PC-9 (cell line): ENCODE measurements at places on chromosomes 16 and 17. TPM values are rescaled to one million over a fixed set of nuclear protein-coding genes. Genes with fewer than 3 reads are reported as not detected.
A peak's percentile ranks its signal among the peaks of the same experiment; 100 is the strongest.

DNA sequence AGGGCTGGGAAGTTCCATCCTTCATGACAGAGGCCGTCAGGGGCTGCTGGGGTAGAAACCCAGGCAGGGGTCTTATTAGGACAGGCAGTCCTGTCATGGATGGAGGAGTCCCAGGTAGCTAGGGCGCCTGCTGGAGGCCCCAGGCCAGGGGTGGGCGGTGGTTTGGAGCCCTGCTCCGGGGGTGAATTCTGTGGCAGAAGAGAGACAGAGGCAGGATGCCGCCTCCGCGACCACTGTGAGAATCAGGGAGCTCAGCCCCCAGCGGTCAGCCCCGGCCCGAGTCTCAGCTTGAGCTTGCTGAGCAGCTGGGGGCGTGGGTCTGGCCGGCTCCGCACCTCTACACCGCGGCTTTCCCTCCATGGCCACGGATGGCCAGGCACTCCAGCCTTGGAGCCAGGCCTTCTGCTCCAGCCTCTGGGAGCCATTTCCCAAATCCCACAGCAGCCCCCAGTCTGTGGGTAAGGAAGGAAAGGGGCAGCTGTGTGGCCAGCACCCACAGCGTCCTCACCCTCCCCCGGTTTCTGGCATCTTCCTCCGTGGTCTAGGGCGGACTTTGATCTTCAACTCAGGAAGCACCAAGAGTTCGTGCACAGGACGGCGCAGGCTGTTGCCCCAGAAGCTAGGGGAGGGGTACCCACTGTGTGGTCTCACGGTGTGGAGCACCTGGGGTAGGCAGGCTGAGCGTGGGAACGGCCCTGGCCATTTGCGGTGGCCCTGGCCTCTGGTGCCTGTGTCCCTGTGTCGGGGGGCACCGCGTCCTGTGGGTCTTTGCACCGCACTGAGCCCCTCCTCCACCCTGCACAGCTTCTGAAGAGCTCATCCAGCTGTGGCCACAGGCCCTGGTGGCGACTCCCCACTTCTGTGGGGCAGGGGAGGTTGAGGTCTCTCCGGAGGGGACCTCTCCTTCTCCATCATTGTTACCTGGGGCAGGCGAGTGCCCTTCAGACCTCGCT is 14.1 kb downstream of the CD7 start:
- no peak for DNase-seq

- no peak for DNase-seq
These were observed 297 bp downstream of the TBC1D10B start for GRCh38 chr16:30369938-30370455.

GRCh38 chr16:64974381-64974780 is 147.5 kb downstream of the CDH11 start:
- no peak for DNase-seq

- no peak for DNase-seq
These were observed 173.6 kb downstream of the PHKB start for GRCh38 chr16:47634727-47635126.

GRCh38 chr17:44916781-44917241 is 1.5 kb upstream of the GFAP start:
- DNase-seq: peak; percentile 31

- DNase-seq: no peak
These were observed 7.6 kb downstream of the RCVRN start for GRCh38 chr17:9897372-9897968.

DNA sequence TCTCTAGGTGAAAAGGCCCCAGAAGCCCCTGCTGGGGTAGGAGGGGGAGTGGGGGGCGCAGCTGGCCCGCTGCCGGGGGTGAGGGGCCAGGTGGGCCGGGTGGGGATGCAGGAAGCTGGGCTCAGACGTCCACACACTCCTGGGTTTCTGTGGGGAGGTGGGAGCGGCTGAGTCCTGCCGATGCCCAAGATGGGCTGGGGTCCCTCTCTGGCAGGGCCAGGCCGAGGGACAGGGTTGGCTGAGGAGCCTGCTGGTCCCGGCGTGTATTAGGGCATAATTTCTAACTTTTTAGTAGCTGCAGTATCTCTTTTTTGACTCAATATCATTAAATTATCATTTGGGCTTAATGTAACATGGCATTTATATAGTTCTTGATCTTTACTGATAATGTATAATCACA is 121.4 kb upstream of the CORO6 start:
- no peak for DNase-seq

GRCh38 chr16:8594149-8594666 is 3.9 kb upstream of the TMEM114 start:
- DNase-seq: no peak

GRCh38 chr16:11796227-11797165 is 562 bp downstream of the ZC3H7A start:
- no peak for DNase-seq

Gene KRT25
- not detected in 2 replicates for total RNA-seq

DNA sequence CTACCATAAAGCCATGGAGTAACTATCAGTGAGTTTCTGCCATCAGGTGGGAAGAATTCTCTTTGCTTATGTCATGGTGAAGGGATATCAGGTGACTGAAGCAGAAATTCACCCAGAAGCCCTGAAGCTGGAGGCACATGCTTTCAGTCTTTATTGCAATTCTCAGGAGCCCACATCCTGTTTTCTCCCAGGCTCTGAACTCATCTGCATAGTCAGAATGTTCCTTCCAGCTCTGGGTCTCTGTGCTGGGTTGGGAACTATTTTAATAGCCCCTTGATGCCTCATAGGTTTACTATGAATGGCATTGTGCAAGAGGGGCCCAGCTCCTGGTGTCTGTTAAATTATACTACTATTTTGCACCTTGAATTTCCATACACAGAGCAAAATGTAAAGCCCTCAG is 198.4 kb upstream of the SOX9 start:
- DNase-seq: peak; percentile 53

DNA sequence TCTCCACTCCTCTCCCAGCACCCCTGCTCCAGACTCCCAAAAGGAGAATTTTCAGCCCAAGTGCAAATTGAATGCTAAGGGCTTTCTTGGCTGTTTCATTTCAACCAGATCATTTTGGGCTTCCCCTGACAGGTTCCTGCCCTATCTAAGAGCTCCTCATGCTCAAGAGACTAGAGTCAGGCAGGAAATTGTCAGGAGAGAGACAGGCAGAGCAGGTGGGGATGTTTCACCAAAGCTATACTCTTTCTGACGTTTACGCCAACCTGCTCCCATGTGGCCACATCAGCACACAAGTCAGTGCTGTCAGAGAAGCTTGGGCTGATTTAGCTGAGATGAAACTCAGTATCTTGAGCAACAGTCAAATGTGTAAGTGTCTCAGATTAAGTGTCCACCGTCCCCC is 31.4 kb downstream of the HIC1 start:
- no peak for DNase-seq

Gene SLFN13
- total RNA-seq: 22.1 and 38.5 TPM in 2 replicates

Gene CD300H
- not detected in 2 replicates for total RNA-seq

DNA sequence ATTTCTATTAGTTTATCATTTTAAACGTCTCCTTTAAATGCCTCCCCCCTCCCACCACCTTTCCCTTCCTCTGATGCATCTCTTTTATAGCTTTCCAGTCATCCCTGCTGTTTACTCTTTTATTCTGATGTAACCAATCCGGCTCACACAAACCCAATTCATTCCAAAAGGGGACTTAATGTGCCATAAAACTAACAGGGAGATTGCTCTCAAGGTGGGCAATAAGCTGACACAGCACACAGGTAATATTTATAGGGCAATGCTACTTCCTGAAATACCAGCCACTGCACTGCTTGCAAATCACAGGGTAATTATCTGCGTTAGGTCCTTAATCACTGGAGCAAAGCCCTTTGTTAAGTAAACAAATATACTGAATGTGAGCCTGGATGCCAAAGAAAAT is 23.3 kb upstream of the CA10 start:
- DNase-seq: no peak

Gene MARVELD3
- total RNA-seq: 28.5 and 28.6 TPM in 2 replicates

DNA sequence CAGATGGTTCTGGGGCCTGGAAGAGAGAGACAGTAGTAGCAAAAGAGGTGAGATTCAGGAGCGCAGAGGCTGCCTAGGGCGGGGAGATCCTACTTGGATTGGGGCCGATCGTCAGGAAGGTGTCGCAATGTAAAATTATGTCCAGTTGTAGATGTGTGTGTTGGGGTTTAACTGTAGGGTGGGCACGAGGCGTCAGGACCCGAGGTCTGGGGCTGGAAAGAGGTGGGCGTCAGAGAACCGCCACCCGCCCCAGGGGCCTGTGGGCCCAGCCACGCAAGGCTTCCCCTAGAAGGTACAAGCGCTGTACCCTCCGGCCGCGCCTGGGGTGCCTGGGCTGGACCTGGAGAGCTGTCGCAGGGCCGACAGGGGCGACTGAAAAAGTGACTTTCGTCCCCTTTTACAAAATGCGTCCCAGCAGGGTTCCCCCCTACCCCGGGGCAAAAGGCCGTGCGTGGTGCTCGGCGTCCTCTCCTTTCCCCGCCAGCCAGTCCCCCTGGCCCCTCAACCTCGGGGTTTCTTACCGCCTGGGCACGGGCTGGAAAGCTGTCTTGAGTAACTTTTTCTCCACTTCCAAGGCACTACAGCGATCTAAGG is 2.8 kb downstream of the IRX3 start:
- no peak for DNase-seq

DNA sequence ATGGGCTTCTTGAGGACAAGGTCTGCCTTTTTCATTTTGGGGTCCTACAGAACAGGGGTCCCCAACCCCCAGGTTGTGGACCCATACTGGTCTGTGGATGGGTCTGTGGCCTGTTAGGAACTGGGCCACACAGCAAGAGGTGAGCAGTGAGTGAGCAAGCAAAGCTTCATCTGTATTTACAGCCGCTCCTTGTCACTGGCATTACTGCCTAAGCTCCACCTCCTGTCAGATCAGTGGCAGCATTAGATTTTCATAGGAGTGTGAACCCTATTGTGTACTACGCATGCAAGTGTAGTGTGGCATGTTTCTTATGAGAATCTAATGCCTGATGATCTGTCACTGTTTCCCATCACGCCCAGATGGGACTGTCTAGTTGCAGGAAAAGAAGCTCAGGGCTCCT is 33.9 kb downstream of the ERN1 start:
- DNase-seq: no peak

- DNase-seq: no peak
These were observed 453 bp upstream of the WFIKKN1 start for GRCh38 chr16:630249-630814.

DNA sequence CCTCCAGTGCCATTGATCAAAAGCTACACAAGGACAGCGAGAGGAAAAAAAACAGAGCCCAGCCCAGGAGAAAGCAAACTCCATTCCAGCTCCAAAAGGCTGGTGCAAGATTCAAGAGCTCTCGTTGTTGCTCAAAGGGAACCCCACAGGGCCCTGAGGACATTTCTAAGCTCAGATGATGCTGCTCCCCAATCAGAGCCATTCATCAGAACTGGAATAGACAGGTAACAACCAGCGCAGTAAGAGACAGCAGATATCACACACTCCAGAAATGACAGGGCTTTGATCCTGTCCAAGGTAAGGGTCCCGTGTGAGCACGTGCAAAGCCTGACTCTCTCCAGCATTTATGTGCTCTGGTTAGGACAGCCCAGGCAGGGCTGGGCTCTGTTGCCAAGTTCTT is 20.1 kb downstream of the PMP22 start:
- no peak for DNase-seq

GRCh38 chr17:40454613-40454995 is 11.4 kb downstream of the IGFBP4 start:
- DNase-seq: no peak

DNA sequence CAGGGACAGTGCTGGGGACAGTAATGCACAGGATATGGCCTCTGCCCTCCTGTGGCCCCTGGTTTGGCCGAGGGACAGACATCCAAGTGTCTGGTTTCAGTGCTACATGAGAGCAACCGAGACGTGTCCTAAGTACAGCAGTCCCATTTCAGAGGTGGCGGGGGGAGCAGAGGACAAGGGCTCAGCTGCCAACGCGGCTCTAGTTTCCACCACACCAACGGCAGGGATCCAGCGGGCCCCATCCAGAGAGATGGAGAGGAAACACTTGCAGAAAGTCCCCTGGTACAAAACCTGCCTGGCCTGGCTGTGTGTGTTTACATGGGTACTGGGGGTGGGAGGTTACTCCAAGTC is 125.8 kb upstream of the SMURF2 start:
- no peak for DNase-seq

GRCh38 chr16:55052741-55053415 is 122.2 kb downstream of the IRX5 start:
- no peak for DNase-seq

Gene ADAD2
- total RNA-seq: not detected in 2 replicates

DNA sequence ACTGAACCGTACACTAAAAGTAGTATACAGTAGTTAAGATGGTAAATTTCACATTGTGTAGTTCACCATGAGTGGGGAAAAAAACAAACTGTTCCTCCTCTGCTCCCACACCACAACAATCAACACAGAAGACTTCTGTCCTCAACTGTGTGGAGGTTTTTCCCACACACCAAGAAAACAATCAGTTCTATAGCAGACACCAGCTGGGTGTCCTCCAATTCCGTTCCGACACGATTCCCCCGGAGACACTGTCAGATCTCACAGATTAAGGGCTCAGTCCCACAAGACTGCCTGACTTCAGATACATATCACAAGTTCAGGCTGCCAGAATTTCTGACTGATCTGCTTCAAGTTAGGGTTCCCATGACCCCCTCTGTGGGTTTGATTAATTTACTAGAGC is 31.8 kb downstream of the BBS2 start:
- DNase-seq: no peak

DNA sequence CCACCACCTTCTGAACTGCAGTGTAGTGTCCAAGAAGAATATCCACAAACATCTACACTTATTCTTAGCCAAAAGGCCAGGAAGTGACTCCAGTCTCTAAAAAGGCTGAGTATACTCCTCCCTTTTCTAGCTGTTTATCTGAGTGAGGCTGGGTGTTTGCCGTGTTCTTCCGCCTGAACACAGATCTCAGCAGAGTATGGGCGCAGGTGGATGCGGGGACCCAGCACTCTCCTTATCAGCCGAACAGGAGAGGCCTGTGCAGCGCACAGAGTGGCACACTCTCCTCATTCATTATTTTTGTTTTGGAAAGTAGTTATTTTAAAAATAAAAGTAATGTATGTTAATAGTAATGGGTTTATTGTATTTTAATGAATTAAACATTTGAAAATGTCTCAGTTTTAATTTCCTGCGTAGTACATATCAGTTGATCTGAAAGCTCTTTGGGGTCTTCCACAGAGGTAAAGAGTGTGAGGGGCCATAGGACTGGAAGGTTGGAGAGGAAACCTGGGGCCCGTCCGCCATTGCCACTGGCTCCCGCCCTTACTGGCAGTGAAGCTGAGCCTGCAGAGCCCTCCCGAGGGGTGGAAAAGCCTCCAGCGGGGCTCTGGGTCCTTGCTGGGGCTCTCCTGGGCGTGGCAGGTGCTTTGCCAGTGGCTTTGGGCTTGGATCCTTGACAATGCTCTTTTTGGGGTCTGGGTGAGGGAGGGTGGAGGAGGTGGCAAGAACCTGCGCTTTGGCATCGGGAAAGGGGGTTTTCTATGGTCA is 53.8 kb downstream of the PDPK1 start:
- no peak for DNase-seq

Gene KRTAP2-2
- not detected in 2 replicates for total RNA-seq

Gene GAN
- 11.9 TPM in 2 replicates for total RNA-seq

DNA sequence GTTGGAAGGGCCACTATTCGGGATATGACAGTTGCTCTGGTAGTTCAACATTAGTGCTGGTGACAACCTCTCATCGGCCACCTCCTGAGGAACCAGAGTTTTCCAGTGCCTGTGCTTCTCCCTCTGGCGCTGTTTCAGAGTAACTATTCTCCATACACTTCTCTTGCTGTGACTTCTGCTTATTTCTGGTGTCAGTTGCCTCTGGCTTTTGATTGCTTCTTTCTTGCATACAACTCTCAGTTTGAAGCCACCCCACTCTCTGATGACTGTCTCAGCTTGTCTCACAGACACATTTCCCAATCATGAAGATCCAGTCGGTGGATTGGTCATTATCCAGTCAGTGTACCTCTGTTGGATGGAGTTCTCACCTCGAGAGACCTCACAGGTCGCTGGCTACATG is 3.4 kb upstream of the TM4SF5 start:
- no peak for DNase-seq
